NCI-H446 (cell line): ENCODE measurements at places on chromosomes 5 and 9.

DNA sequence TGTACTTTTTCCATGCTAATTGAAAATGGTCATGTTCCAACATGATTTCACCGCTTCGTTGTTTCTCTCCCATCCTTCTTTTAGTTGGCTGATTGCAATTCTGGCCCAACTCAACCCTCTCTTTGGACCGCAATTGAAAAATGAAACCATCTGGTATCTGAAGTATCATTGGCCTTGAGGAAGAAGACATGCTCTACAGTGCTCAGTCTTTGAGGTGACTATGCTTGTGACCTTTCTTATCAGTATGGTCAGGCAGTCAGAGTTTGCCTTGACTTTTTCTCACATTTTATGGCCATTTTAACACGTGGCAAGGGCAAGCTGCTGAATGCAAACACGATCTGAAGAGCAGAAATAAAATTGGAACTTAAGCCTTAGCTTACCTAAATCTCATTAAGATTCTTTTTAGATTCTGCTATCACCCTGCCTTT is 36.0 kb upstream of the CREBRF start:
- no peak for DNase-seq

DNA sequence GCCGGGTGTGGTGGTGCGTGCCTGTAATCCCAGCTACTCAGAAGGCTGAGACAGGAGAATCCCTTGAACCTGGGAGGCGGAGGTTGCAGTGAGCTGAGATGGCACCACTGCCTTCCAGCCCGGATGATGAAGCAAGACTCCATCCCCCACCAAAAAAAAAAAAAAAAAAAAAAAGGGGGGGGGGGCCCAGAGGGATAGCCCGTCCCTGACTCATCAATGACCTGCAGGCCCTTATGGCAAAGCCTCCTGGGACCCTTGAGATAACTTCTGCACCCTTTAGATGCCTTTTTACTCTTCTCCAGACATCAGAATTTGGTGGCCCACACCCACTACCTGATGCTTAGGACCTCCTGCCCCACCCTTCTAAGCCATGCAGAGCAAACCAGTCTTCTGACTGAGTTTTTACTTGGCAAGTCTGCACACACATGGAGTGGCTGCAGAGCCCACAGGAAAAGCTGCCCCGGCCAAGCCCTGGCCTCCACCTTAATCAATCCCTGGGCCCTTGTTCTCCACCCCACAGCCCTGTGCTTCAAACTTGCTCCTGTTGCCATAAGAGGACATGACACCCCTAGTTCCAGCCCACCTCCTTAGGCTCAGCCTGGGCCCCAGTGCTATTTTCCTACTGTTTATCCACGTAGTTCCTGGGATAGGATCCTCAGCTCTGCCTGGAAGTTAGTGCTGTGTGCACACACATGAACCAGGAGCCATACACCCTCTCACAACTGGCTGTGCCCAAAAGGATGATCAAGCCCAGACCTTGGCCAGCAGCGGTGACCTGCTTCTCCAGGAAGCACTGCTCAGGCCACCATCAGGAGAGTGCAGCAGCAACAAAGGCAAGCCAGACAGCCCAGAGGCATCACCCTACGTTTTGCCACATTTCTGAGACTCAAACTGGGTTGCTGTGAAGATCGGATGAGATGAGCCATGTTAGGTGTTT is 5.1 kb downstream of the MGAT1 start:
- no peak for DNase-seq

DNA sequence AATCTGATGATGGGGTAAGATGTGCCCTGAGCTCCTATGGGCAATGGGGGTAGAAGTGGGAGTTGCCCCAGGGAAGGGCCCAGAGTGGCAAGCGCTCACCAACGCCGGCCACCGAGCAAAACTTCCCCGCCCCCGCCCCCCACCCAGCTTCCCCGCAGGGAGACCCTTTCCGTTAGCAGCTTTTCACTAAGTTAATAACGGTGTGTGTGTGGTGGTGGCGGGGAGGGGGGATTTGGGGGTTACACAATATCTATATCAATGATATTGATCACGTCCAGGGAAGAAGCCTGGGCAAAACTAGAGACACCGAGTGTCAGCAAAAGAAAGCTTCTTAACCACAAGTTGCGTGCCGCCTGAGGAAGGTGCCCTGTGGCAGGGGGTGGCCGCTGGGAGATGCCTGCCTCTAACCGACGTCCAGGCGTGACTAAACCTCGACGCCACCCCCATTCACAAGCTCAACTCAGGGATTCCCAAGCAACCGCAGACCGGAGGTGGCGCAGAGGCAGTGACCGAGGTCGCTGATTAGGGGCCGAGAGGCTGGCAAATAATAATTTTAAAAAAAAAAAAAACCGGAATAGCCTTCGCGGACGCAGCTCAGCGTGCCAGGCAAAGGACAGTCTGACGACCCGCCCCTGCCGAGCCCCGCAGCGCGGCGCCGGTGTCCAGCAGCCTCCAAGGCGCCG is 222.6 kb downstream of the MEF2C start:
- no peak for DNase-seq

- no peak for DNase-seq
Measured at GRCh38 chr9:959105-959504, 17.4 kb upstream of the DMRT3 start.

DNA sequence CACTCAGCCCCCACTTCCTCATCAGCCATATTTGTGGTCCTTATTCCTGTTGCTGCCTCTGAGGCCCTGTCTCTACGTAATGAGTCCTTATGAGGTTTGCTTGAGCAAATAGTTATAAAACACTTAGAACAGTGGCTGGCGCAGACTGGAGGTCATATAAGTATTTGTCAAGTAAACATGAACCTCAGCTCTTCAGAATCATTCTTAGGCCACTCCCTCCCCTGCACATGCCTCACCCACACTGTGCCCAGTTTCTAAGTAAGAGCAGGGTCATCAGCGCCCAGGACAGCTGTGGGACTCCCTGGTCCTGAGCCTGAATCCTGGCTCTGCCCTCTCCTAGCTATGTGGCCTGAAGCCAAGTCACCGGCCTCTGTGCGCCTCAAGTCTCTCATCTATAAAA is 4.0 kb downstream of the ST6GALNAC4 start:
- DNase-seq, result no peak

DNA sequence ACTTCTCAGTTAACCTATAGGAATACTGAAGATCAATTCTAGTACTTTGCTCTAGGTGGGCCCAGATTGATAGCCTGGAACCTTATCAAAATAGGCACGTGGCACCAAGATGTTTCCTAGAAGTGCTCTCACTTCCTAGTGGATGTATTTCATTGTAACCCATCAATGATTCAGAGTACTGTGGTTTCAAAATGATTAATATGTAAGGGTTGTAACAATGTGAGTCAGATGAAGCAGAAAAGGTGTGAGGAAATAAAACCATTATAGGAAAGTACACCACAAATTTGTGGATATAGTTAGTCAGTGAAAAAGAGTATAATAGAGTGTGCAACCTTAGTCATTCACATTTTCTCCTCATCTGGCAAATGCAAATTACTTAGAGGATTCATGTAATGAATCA is 177.3 kb upstream of the FST start:
- DNase-seq, result no peak

- DNase-seq, result no peak
Measured at GRCh38 chr5:95244479-95244878, 40.4 kb downstream of the MCTP1 start.

GRCh38 chr5:178589180-178590140 is 733 bp downstream of the COL23A1 start:
- no peak for DNase-seq

DNA sequence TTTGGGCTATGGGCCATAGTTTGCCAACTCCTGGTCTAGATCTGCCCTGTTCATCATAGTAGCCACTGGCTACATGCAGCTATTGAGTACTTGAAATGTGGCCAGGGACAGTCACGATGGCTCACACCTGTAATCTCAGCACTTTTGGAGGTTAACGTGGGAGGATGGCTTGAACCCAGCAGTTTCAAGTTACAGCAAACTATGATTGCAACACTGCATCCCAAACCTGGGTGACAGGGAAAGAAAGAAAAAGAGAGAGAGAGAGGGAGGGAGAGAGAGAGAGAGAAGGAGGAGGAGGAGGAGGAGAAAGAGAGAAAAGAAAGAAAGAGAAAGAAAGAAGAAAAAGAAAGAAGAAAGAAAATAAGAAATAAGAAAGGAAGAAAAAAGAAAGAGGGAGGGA is 5.1 kb upstream of the GMCL2 start:
- no peak for DNase-seq

DNA sequence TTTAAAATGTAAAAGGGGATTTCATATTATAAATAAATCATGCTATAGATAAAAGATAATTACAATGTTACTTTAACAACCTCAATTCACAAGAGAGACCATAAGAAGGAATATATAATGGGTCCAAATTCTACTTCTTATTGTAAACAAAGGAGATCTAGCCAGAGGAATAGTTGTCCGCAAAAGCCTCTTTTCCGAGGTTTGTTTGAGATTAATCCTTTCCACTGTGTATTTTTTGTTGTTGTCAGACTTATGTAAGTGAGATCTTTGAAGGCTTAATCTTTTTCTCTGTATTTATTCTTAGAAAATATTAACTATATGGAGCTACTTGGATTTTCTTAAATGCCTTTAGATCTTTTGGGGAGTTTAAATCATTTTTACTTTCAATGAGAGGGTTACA is 1299.3 kb upstream of the WWC1 start:
- no peak for DNase-seq

DNA sequence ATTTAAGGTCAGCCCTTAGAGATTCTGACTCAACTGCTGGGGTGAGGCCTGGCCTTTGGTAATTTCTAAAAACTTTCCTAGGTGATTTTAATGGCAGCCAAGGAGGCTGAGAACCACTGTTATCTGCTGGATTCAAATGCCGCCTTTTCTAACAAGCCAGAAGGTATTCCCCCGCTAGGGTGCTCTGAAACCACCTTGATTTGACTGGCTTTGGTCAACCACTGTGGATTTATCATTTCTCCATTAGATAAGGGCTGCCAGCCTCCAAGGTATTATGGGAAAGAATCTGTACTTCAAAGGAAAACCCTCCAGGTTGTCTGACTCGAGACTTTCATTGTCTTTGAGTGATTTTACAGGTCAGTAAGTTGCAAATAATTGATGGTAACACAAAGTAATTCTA is 4.3 kb downstream of the ANXA6 start:
- no peak for DNase-seq

DNA sequence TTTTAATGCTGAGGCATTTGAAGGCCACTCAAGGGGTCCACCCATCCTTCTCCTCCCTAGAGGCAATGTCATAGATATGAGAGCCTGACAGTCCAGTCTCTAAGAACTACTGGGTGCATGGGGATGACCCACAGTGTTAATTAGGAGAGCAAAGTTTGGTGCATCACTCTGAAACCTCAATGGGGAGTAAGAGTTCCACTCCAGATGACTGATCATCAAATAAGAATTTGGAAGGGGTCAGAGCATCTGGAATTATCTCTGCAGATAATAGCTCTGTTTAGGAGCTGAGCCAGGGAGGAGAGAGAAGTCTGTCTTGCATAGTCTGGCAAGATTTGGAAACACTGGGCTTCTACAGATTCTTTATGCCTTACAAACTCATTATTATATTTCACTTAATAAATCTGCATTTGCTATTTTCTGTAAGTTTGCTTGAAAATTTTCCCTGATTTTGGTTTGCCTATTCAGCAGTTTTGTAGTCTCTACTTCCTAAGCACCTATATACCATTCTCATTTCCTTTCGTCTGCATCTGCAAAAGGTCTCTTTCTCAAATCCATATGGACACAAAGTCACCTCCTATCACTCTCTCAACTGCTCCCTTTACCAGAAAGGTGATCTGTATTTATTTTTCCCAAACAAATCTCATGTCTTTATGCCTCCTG is 27.7 kb downstream of the FGF10 start:
- no peak for DNase-seq

GRCh38 chr5:64859881-64860280 is 91.2 kb downstream of the CWC27 start:
- no peak for DNase-seq

DNA sequence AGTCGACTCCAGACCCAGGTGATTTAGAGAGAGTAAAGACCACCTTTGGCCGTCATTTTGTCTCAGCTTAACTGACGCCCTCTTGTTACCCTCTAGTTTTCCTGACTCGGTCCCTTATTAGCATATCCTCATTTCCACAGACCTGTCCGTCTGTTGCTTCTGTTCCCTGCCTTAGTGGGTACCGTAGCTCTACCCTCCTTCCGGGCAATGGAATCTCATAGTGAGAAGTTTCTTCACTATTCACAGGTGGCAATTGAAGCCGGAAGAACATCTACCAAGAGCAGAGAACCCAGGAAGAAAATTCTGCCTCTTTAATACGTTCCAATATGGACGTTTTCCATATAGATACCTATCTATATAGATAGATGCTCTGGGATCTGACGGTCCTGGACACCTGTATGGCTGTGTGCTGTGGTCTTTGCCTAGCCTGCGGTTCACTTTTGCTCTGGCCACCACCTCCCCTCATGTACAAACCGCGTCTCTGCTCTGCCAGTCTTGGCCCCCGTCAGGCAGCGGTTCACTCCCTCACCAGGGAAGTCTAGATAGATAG is 652 bp upstream of the TMEM161B start:
- DNase-seq, result no peak

DNA sequence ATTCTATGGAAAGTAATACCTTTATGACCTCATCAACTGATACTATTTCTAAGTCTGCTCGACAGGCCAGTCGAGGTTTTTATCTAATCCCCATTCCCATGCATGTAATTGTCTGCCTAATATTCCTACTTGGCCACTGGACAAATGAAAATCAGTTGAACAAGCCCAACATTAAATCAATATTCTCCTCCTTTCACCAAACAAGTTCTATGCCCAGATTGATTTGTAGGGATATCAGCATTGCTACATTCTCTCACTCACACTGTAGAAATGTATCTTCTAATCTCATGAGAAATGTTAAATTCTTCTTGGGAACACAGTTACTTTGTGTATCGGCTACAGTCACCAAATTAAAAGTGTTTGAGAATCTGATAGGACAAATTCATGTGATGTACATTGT is 208.8 kb upstream of the CTNND2 start:
- DNase-seq, result no peak

DNA sequence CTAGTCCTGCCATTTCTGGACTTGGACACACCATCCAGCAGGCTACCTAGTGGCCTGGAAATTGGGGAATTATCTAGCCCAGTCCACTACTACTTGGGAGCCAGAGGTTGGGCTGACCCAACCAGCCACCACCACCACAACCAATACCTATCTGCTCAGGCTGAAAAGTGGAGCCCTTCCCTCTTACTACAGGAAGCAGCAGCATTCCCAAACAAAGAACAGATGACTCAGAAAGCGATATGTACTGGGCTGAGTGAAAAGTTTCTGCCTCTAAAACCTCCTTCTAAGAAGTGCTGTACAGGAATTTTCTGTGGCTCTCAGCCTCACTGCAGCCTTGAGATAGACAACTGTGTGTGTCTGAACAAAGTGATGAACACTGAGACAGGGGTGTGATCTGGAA is 279.4 kb downstream of the CDH10 start:
- no peak for DNase-seq

GRCh38 chr9:7119612-7120011 is 361.8 kb downstream of the KDM4C start:
- no peak for DNase-seq
